ENCODE measurements at places on chromosomes 3 and 15.

- DNase-seq: no peak
These were observed 133.2 kb downstream of the PDE8A start for GRCh38 chr15:85114886-85115285.

GRCh38 chr15:73249499-73249898 lies 119.3 kb downstream of the HCN4 start:
- no peak for DNase-seq

DNA sequence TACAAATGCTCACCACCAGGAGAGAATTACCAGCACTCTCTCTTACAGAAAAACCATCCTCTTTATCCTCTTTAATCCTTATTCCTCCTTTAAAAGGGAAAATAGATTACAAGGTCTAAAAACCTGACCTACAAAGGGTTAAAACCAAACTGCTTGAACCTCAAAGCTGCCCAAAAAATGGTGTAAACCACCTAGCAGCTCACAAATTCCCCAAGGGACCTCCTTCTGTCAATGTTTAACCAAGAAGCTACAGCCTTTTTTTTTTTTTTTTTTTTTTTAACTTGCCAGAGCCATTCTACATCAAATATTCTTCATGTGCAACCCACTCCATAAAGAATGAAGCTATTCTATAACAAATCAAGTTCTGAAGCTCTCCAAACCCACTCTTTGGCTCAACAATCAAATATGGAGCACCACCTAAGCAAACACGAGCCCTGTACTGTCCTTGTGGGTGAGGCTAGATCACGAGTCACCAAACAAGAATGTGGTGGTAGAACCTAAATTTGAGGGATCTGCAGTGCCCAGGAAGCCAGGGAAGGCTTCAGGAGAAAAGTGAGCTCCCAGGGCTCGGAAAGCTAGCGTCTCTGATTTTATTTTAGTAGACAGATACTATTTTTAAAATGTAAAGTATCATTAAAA lies 20.1 kb downstream of the OSBPL10 start:
- no peak for DNase-seq

DNA sequence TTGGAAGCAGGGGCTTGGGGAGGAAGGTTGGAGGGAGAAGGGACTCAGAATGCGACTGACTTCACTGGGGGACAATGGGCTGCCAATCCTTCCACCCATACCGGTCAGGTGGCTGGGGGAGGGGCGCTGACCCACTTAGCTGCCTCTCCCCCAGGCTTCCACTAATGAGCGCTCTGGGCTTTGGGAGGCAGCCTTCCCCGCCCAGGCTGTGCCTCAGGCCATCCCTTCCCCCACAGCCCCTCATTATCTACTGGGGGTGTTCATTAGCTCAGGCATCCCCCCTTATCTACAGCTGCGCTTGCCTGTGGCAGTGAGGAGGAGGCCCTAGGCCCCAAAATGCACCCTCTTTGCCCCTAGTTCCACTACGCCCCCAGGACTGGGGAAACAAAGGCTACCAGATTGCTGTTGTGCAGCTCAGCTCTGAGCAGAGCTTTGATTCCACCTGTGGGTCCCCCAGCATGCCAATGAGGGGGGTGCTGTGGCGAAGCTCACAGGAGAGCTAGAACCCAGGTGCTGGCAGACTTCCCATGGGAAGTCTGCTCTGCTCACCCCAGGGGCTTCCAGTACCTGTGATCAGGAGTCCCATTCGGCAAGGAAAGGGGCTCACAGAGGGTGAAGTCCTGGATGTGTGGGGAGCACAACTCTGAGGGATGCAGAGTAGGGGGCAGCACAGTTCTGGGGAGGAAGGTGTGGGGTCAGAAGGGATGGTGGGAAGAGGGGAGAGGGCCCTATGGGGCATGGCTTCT lies 29.4 kb upstream of the SEMA3F start:
- no peak for DNase-seq
